ENCODE measurements at places on chromosomes 2 and 18.

DNA sequence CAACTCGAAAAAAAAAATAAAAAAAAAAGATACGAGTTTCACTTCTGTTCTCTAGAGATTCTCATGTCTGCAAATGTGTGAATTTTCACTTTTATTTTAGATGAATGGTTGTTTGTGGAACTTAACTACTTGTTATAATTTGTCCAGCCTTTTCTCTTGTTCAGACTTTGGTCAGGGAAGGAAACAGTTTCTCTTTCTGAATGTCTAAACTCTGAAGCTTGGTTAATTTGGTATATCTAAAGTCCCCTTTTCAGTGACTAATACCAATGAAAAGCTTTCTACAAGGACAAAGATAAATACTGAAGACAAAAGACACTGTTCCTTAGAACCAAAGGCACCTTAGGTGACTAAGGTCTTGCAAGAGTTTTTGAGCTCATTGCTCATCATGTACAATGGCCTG lies 144.4 kb upstream of the PIEZO2 start:
- DNase-seq: no peak

- DNase-seq: no peak
Measured at GRCh38 chr2:20404950-20405349, 41.9 kb upstream of the RHOB start.

DNA sequence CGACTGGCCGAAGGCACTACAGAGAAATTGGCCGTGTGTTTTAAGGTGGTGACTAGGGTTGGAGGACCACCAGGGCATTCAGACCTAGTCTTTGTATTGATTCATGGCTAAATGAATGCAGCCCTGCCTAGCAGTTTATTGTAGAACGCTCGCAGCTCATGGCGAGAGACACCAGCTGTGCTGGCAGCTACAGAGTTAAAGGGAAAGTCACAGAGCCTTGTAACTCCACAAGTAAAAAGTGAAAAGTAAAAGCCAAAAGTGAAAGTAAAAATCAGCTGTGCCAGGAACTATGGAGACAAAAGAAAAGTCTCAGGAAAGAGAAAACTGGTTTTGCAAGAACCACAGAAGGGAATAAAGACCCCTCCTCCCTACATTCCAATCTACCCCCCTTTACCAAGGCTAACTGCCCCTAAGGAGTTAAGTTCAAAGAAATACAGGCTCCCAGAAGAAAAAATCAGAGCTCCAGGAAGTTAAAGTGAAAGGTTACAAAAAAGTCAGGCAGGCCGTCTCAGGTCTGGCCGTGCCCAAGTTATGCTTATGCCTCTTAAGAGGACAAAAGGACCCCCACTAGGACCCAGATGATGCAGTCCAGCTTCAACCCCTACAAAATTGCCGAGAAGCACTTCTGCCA lies 46.4 kb upstream of the SELENOI start:
- DNase-seq: no peak

DNA sequence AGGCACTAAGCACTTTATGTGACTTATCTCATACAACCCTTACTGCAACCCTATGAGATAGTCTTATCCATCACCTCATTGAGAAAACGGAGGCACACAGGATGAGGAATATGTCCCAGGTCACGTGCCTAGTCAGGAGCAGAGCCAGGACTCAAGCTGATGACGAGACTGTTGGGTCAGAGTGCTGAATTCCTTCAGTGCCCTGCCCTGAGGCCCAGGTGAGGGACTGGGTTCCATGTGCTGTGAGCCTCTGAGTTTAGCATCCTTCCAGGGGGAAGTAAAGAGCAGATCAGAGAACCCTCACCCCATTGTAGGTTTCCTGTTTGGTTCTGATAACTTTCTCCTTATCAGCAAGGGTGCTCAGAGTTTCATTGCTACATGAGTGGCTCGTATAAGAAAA lies 11.7 kb upstream of the EDAR start:
- no peak for DNase-seq

DNA sequence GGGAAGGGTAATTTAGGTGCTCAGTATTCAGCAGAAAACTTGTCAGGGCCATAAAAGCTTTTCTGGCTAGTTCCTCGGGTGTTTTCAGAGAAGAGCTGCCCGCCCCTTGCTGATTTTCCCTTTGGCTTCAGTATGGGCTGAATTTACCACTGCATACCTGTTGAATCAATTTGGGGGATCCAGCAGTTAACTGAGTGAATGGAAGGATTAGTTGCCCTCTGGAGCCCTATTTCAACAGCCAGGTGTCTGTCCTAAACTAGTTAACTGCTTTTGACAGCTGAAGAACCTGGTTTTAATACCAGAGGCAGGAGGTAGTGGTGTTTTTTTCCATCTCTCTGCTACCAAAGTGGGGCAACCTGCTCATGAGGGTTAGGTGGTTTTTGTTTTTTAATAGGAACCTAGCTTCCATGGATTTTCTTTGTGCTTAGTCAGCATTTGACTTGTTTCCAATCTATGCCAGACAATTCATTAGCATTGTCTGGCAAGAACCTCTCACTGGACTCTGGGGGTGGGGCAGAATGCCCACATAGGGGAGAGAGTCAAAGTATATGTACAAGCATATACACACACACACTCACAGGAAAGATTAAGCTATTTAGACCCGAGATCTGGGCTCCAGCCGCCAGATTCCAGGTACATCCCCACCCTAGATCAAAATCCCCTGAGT lies 166.5 kb upstream of the SIX3 start:
- peak; percentile 59 for DNase-seq

DNA sequence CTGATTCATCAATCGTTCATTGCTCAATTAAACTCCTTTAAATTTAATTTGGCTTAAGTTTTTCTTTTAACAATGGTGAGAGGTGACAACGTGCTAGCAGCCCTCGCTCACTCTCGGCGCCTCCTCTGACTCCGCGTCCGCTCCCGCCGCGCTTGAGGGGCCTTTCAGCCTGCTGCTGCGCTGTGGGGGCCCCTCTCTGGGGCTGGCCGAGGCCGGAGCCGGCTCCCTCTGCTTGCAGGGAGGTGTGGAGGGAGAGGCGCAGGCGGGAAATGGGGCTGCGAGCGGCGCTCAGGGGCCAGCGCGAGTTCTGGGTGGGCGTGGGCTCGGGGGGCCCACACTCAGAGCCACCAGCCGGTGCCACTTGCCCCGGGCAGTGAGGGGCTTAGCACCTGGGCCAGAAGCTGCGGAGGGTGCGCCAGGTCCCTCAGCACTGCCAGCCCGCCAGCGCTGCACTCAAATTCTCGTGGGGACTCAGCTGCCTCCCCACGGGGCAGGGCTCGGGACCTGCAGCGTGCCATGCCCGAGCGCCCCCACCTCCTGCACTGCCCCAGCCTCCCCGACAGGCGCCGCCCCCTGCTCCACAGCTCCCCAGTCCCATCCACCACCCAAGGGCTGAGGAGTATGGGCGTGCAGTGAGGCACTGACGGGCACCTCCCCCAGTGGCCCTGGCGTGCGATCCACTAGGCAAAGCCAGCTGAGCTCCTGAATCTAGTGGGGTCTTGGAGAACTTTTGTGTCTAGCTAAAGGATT lies 19.6 kb downstream of the ANKMY1 start:
- no peak for DNase-seq

GRCh38 chr18:45571714-45572113 lies 43.6 kb upstream of the SLC14A2 start:
- no peak for DNase-seq

DNA sequence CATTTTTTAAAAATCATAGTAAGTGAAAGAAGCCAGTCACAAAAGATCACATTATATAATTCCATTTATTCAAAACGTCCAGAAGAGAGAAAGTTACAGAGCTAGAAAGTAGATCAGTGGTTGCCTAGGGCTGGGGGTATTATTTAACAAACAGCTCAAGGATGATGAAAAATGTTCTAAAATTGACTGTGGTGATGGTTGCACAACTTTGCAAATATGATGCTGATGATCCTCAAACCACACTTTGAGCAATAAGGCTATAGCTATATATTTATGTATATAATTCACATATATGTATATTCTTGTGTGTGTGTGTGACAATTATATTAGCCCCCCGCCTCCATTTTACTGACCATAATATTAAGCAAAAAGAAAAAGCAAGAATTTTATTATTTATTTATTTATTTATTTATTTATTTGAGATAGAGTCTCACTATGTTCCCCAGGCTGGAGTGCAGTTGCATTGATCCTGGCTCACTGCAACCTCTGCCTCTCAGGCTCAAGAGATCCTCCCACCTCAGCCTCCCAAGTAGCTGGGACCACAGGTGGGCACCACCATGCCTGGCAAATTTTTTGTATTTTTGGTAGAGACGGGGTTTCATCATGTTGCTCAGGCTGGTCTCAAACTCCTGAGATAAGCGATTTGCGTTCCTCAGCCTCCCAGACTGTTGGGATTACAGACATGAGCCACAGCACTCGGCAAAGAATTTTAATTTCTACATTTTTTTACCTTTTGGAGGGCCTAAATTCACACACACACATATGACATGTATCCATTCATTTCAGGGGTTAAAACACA lies 1.9 kb downstream of the WDR12 start:
- no peak for DNase-seq

- DNase-seq: peak; percentile 42
Measured at GRCh38 chr2:164498836-164499235, 122.4 kb downstream of the GRB14 start.

DNA sequence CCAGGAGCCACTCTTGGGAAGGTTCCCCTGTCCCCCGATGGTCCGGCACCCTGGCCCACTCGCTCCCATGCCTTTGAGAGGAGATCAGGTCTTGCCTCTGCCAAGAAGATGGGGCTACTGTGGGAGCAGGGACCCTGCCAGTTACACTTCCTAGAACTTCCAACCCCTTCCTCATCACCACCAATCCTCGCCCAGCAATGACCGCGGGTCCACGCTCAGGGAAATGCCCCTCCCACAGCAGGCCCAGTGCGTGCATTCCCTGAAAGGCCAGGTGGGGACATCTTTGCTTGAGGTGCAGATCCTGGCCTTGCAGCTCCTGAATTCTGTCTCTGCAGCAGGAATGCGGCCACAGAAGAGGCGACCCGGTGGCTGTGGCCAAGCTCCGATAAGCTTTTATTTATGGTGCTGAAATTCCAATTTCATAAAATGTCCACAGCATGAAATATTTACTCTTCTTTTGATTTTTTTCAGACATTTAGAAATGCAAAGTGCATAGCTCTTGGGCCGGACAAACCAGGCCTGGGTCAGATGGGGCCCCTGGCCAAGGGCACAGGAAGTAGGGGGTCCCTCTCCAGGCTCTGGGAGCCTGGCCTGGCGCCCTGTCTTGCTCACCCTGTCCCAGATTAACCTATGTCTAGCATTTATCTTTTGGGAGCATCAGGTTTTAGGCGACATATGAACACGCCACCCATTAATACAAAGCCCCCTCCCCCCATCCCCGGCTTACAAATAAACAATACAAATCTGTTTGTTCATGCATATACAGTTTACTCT lies 29.8 kb downstream of the PXDN start:
- DNase-seq: no peak

GRCh38 chr18:21131698-21132227 lies 20.1 kb upstream of the ROCK1 start:
- DNase-seq: no peak

GRCh38 chr2:60297296-60298005 lies 256.0 kb downstream of the BCL11A start:
- no peak for DNase-seq

GRCh38 chr2:21301871-21302455 lies 178.2 kb downstream of the TDRD15 start:
- no peak for DNase-seq

GRCh38 chr2:43402452-43402937 lies 176.1 kb upstream of the ZFP36L2 start:
- DNase-seq: no peak

GRCh38 chr2:129803871-129804270 lies 175.6 kb upstream of the RAB6C start:
- no peak for DNase-seq

DNA sequence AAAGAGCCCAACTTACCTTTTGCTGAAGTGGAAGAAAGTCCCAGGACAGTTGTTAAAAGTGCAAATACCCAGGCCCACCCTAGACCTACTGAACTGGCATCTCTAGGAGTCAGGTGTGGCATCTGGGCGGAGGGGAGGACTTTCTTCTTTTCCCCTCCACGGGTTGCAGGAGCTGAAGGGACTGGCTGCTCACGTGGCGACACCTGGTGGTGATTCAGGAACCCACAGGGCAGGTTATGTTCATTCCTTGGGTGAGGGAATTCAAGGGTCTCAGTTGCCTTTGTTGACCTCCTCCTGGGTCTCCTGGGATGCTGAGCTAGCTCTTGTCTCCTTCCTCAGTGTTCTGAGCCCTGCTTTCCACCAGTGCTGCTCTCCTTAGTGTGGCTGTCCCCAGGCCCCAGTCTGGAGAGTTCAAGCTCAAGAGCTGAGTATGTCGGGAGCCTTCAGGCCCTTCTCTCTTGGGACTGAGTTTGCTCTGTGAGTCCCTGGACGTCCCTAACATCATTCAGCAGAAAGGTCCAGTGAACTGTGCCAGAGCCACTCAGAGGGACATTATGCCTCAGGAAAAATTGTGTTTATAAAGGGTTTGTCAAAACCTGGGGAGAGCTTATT lies 56.9 kb downstream of the DYSF start:
- peak; percentile 30 for DNase-seq

GRCh38 chr2:190891889-190892288 lies 11.3 kb downstream of the GLS start:
- DNase-seq: no peak

DNA sequence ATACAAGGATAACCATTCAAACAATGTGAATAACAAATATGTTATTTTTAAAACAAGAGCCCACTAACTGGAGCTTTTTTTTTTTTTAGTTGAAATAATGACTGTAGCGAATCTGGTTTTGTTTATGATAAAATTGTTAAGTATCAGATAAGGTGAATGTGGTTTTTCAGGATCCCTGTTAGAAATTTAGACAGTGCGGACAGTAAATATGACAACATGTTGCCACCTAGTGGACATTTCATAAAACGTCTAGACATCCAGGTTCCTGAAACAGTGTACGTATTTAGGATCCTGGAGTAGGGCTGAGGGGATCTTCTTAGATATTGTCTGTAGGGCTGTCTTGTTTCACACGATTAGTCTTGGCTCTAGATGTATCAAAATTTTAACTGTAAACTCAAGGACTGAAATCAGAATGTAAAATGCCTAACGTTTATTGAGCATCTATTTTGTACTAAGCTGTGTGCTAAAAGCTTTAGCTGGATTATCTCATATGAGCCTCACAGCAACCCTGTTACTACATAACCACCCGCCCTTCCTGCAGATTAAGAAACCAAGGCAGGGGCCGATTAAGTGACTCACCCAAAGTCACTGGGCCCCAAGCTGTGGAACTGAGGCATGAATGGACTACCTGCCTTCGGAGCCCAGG lies 23.9 kb upstream of the CCDC68 start:
- peak; percentile 22 for DNase-seq

GRCh38 chr2:77839102-77839501 lies 316.9 kb upstream of the LRRTM4 start:
- DNase-seq: no peak

DNA sequence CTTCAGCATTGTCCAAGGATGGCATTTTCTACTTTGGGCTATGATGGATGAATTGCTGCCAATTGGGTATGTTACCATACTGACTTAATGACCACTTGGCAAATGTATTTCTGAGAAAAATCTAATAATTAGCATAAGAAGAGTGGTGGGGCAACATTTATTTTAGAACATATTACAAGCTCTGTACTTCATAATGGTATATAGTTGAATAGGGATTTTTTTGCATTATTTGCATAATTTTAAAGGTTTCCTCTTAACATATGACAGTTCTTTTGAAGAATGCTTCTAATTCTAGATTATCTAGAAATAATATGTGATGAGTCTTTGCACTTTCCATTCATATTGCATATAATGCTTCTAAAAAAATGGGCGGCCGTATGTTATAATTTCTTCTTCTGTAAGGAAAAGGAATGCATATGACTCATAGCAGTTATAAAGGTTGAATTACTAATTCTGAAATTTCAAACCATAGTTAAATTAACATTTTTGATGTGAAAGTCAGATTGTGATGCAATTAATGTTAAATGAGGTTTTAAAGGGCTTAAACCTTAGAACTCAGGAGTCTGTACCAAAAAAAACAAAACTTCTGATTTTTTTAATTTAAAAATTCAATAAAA lies 1652.3 kb upstream of the SLC39A10 start:
- DNase-seq: no peak

Measured in NCI-H748 treated with DMSO at 0.1 percent for 48 hours (cell line).